CD4-positive, alpha-beta T cell treated with Interleukin-12 subunit alpha and Interleukin-12 subunit beta, for 1 hour (primary cell): ENCODE measurements at places on chromosomes 3 and 15.

- DNase-seq, result no peak
These were observed 168.6 kb downstream of the SOX2 start for GRCh38 chr3:181880331-181880730.

GRCh38 chr15:91488452-91488851 lies 365.1 kb upstream of the SLCO3A1 start:
- no peak for DNase-seq

- DNase-seq, result peak; percentile 56
These were observed 995 bp upstream of the LRRK1 start for GRCh38 chr15:100918034-100918689.

- DNase-seq, result no peak
These were observed 51.4 kb downstream of the DNAJB8 start for GRCh38 chr3:128415200-128415772.

GRCh38 chr3:177589911-177590381 lies 392.7 kb upstream of the TBL1XR1 start:
- no peak for DNase-seq

DNA sequence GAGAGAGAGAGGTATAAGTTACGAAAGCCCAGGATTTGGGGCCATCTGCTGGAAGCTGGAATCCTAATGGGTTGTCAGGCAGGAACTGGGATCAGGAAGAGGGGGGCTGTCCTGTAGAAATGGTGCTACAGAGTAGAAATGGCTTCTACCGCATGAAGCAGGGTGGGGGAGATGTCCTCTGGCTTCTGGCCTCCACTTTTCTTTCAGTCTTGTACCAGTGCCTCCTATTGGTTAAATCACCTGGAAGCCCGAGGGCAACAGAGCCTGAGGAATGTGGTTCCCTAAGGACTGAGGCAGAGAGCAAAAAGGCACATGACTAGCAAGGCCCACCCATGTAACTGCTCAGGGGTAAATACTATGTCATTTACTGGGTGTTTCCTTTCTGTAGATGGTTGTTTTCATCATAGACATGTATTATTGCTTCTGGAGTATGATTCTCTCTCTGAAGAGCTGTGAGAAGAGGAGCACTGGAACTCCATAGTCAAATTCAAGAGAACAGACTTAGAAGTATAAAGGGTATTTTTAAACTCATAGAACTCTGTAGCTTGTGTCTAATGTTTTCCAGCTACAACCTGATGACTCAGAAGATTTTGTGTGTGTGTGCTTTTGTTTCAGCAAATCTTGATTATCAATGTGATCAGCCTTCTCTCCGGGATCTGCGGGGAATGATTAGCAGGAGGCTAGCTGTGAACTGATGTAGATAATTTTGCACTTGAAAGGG lies 20.2 kb upstream of the MITF start:
- no peak for DNase-seq

GRCh38 chr3:124372775-124373174 lies 357.5 kb upstream of the UMPS start:
- no peak for DNase-seq

DNA sequence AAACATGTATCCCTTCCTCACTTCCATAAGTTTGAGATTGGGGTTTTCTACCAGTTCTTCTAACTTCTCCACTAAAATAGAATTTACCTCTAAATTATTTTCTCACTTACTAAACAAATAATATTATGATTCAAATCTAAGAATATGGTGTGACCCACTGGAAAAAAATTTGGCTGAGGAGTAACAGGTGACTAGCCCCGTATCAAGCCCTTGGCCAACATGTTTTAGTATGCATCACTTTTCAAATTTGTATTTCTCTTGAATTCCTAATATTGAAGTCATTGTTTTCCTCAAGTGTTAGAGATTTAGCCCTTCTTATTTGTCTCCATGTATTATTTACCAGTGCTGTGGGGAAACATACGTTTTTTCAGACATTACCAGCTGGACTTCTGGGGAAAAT lies 759.4 kb downstream of the NSUN3 start:
- no peak for DNase-seq

DNA sequence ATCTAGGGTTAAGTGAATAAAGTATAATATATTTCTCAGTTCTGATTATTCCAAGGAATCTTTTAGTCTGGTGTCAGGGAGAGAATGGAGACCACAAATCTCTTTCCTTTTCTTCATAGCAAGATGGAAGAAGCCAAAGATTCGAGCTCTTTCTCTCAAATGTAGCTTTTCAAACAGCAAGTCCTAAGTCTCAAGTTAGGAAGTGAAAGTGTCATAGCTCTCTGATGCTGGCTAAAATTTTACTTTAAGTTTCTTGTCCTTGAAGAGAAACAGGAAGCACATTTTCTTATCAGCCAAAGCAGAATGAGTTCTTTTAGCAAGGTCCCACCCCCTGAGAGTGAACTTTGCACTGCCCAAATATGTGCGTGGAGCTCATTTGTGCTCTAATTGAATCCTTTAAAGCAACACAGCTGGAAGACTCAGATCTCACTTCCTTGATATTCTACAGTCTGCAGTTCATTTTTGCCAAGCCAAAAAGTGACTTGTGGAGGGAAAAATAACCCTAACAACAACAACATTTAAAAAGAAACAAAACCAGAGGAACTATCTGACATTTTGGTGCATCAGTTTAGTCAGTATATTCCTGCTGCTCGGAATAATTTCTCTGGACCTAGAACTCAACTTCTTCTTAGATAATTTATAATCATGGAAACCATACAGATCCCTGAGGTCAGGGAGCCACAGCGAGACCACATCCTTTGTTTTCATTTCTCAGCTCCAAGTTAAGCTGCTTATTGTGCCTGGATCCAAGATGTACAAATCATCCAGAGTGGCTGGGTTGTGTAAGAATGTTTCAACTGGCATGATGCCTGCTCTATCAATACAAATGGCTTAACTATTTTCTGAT lies 238.7 kb upstream of the P2RY1 start:
- peak; percentile 1 for DNase-seq

GRCh38 chr3:133831966-133832801 lies 26.6 kb downstream of the SRPRB start:
- no peak for DNase-seq

- DNase-seq, result no peak
These were observed 23.9 kb downstream of the VGLL3 start for GRCh38 chr3:86967062-86967461.

DNA sequence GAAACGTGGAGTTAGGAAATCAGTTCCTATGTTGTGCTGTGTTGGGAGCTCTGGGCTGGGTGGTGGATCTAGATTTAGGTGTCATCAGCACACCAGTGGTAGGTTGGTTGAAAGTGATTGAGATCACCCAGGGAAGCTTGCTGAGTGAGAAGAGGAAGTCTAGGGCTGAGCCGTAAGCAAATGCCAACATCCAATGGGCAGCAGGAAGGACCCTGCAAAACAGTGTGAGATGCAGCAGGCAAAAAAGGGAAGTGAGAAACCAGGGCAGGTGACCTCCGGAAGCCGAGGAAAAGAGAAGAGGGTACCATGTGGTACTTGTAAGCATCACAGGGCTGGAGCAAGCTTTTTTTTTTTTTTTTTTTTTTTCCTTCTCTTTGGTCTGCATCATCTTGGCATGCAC lies 15.9 kb upstream of the COPG1 start:
- peak; percentile 32 for DNase-seq

- no peak for DNase-seq
These were observed 11.2 kb downstream of the CSNK1G1 start for GRCh38 chr15:64344651-64345294.

GRCh38 chr3:174767853-174768382 lies 91.2 kb upstream of the NAALADL2 start:
- no peak for DNase-seq

DNA sequence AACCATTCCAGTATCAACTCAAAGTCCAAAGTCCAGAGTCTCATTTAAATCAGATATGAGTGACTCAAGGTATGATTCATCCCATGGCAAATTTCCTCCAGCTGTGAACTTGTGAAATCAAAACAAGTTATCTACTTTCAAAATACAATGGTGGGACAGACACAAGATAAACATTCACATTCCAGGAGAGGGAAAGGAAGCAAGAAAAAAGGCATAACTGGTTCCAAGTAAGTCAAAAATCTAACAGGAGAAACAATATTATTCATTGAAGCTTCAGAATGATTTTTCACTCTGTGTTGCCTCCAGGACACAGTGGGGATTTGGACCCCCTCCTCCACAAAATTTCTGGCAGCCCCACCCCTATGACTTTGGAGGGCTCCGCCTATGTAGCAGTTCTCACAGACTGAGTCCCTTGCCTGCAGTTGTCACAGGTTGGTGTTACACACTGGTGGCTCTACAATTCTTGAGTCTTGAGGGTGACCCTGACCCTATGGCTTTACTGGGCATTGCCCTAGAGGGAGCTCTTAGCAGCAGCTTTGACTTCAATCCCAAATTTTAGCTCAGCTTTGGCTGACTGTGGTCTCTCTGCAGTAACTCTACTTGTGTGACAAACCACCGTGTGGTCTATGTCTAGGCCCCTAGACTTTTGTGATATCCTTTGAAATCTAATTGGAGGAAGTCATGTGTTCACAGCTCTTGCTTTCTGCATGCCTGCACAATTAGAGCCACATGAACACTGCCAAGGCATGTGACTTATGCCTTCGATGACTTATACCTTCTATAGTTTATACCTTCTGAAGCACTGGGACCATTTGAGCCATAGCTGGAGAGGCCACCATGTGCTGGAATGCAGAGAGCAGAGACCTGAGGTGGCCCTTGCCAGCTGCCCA lies 644.2 kb downstream of the GRM7 start:
- DNase-seq, result no peak

DNA sequence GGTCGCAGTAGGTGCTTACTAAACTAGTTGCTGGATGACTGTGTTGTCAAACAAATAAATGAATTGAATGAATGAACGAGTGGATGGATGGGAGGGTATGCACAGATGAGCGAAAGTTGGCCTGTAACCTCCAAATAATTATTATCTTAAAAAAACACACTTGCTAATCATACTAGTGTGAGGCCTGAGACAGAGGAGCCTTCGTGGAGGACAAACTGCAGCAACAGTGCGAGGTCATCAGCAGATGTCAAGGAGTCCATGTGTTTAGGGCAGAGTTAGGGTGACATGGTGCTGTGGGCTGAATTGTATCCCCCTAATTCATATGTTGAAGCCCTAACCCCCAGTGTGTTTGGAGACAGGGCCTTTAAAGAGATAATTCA lies 24.4 kb downstream of the CORO2B start:
- no peak for DNase-seq

DNA sequence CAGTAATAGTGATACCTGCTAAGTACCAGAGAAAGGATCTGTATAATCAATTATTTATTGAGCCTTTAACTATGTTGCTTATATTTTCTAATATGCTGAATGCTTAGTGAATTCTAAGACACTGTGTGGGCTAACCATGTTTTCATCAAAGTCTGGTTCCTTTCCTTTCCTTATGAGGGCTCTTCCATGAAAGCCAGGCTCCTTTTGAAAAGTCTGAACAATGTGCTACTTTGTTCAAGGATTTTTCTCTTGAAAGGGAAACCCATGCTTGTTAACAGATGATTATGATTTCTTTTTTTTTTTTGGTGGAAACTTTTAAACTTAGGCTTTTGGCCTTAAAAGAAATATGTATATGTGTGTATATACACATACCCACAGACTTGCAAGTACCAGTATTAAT lies 17.0 kb downstream of the YEATS2 start:
- DNase-seq, result no peak
